Caki2 (cell line): ENCODE measurements at places on chromosomes 4 and X.

GRCh38 chr4:114263233-114263632, 283.8 kb upstream of the ARSJ start:
- peak; percentile 51 for DNase-seq

- DNase-seq = no peak
Observed at GRCh38 chrX:115266300-115266699, 23.2 kb upstream of the LUZP4 start.

DNA sequence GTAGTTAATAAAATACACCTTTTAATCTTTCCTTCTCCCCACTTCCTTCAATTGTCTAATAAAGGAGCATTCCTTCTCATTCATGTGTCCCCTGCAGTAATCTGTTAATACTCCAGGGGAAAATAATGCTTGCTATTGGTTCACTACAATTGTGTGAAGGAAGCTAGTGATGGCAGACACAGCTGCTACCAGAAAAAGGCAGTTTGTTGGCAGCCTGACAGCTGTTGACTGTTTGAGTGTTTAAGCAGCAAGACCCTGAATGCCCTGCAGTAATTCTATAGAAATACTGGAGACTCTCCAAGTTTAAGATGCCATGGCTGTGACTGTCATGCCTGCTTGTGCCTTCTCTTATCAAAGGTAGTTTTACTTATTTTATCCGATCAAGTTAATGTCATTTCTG, 359.5 kb downstream of the C4orf33 start:
- DNase-seq = no peak

DNA sequence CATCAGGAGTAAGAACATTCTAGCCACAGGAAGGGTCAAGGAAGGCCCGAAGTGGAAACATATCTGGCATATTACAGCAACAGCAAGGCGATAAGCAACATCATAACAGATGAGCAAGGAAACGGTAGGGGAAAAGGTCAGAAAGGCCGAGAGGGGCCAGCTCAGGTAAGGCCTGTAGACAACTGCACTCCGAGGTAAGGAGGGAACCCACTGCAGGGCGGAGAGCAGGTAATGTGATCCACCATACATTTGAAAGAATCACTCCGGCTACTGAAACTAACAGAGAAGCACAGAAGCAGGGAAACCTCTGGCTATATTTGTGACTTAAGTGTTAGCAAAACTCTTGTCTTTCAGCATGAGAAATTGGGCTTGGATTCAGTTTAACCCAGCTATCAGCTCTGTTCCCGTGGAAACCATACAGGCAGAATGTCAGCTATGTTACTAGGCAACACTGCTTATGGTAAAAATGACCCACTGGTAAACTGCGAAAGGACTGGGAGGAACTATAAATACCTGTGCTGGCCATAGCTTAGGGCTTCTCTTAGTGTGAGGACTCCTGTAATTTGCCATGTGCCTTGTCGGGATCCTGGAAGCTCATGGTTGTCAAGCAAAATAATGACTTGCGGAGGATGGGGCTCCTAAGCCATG, 31.0 kb downstream of the FRYL start:
- DNase-seq = no peak

DNA sequence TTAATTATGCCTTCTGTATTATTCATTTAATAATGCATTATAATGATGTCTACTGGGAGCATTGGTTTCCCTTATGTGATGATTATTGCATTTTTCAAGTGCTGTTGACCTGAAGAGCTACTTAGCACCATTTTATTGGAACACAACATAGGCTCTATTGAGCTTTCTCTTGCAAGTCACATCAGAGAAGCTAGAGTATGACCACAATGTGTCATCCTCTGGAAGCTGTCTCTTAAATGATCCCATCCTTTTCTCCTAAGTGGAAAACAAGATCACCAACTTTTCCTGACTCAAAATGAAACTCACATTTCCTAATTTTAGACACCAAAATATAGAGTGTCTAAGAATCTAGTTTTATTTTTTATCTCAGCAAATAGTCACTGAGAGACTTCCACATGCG, 1451.9 kb downstream of the PCDH7 start:
- no peak for DNase-seq

DNA sequence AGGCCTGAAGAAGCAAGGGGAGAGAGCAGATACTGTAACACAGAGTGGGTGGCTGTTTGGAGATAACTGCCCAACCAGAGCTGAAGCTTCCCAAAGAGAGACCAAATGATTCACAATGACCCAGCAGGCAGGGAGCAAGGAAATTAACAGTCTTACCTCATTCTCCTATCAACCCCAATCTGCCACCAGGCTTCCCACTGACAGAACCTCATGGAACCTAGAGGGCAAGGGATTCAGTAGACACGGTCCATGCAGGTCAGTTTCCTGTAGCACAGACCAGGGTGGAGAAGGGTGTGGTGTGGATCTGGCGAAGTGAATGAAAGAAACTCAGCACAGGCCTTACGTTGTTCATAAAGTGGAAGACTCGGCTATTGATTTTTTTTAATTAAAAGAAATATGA, 60.7 kb upstream of the ALB start:
- DNase-seq = peak; percentile 24

GRCh38 chr4:87805971-87806370, 6.6 kb downstream of the IBSP start:
- DNase-seq = no peak

DNA sequence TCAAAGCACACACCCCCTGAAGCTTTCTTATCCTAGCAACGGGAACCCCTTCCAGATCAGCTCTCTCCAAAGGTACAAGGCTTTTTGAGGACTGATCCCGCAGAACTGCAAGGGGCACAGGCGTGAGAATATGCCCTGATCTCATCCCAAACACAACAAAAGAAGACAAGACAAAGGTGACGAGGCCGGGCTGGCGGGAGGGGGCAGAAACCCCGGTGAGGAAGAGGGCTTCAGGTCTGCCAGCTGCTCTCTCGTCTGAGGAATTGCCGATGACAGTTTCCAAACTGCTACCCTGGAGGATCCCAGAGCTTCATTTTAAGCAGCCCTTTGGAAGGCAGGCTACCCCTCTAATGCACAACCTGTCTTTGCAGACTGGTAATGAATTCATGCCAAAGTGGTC, 3.4 kb downstream of the HCFC1 start:
- DNase-seq = no peak

DNA sequence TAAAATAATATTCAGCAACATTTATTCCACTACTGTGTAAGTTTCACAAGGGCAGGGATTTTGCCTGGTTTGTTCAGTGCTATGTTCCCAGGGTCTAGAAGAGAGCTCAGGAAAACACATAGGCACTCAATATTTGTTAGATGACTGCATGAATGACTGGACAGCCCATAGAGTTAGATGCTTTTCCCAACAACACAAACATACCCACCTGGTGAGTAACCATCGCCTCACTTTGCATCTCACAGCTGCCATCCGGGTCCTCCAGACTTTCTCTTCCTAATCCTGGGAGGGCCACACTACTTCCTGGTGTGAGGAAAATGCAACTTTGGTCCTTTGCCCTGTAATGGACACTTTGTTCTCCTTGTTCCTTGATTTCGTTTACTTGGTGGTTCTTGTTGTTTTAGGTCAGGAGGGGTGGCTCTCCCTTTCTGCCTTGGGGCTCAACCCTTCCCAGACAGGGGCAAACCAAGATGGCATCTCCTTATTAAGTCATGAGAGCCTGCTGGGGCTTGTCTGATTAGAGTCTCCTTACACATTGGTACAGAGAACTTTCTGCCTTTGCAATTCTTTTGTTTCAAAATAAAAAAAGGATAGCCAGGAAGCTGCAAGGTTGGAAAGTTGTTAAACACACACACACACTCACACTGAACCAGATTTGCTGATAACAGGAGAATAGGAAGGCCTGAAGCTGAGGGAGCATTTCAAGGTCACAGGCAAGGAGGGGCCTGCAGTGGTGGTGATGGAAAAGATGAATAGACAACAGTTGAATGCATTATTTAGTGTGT, 190.6 kb downstream of the MID1IP1 start:
- no peak for DNase-seq

- no peak for DNase-seq
Observed at GRCh38 chr4:5114950-5115349, 63.7 kb downstream of the STK32B start.

DNA sequence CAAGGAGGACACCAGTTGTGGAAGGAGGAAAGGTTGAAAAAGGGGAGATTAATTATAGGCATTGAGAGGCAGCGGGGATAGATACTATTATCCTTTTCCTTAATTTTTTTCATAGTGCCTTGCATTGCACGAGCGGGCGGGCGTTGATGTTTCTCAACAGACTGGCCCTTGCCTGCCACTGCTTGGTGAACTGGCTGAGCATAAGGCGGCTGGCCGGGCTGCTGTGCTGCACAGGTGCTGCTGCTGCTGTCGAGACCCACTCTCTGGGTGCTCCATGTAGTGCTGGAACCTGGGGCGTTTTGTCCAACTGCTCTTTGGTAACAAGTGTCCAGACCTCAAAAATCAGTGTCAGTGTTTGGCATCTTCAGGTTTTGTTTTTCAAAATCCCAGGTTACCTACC, 83.3 kb upstream of the PAQR3 start:
- no peak for DNase-seq

DNA sequence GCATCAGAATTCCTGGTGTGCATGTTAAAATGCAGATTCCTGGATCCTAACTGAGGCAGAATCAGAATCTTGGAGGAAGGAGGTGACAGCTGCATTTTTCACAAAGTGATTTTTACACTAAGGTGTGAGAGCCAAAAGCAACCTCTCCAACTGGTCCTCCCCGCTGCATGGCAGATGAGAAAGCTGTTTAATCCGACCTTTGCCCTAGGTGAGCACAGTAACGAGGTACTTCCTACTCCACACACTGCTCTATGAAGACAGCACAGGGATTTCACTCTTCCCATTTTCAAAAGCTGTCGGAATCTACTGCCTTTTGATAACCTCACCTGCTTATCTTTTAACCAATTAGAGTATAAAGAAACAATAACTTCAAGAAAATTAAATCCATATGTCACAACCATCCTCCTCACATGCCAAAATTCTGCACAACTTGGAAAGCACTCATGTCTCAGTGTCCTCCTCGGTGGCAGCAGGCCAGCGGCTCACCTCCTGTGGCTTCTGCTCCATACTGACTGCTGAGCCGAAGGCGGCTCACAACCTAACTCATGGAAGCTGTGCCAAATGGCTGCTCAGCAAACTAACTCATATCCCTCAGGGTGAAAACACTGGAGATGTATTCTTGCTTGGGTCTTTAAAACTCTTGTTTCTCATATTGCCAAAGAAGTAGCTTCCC, 3.6 kb downstream of the CASP6 start:
- no peak for DNase-seq

- no peak for DNase-seq
Observed at GRCh38 chr4:109465069-109465468, 31.5 kb downstream of the SEC24B start.

DNA sequence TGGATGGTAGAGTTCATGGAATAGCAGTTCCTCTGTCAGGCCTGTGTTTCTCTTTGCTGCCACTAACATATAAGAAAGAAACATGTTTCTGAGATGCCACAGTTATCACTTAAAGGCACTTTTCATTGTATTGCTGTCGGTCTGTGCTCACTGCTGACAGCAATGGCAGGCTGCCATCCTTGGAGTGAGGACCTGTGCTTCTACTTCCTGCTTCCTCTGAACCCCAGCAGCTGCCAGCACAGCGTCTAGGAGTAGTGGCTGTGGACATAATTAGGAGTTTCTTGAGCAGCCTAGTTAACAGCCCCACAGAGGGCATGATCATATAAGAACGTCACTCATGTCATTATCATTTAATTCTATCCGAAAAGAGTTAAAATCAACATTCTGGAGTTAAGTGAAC, 30.5 kb downstream of the F11 start:
- no peak for DNase-seq

- no peak for DNase-seq
Observed at GRCh38 chrX:134570509-134570846, 87.8 kb downstream of the PLAC1 start.

- DNase-seq = no peak
Observed at GRCh38 chr4:114025176-114025777, 45.8 kb upstream of the ARSJ start.

DNA sequence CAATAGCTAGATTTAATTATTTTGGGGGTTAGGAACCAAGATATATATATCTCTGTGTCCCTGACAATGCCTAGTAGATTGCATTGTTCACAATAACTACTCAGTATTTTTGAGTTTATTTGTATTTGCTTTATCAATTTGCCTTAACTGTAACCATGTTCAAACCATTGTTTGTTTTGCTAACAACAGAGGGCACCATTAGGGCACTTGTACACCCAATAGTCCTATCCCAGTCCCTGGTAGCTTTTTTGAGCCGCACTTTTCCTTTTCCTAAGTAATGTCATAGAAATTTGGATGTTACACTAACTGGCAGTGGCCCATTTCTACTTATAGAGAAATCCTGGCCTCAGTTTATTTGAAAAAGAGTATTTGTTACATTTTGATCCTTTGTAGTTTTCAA, 575 bp upstream of the KLHL5 start:
- no peak for DNase-seq

DNA sequence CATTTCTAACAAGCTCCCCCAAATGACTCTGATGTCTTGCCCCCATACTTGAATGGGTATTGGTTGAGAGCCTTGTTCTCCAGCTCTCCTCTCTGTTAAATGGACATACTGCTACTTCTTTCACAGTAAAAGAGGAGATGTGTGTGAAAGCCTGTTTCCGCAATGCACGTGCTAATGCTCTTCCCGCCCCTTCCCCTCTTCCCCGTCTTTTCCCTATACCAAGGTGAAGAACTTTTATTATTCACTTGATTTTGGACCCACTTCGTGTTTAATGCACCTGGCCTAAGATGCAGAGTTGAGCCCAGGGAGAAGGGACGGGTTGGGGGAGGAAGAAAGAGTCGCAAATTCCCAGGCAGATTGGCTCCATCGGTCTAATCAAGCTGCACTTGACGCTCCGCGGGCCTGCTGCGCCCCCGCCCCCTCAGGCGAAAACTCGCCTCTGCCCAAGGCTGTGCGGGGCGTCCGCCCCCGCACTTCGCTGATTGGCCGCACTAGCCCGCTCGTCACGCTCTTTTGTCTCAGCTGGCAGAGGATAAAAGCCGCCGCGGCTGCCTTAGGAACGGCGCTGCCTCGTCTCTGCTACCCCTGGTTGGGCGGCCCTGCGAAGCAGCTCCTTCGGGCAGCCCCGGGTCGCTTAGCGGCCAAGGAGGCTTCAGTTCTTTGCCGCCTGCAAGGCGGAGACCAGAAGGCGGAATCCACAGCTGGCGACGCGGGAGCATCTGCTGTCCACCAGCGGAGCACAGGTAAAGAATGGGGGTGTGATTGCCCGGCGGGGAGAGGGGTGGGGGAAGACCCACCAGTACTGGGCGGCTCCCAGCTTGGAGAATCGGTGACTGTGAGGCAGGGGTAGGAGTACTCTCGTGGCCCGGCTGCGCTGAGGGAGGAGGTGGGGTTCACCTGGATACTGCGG, at the start of gene ZCCHC12:
Gene ZCCHC12 (plus strand): TSS at position 562 of the 910 bp plus-strand sequence. CDS start 1,421 bp downstream, outside the sequence.
- DNase-seq = peak; percentile 41

GRCh38 chr4:142202404-142203332, 566.3 kb downstream of the IL15 start:
- no peak for DNase-seq

- peak; percentile 30 for DNase-seq
Observed at GRCh38 chr4:41935652-41936021, 408 bp downstream of the TMEM33 start.

- no peak for DNase-seq
Observed at GRCh38 chr4:52640808-52641565, 18.1 kb downstream of the USP46 start.

- no peak for DNase-seq
Observed at GRCh38 chr4:138275963-138276621, 33.9 kb upstream of the SLC7A11 start.

GRCh38 chr4:8691151-8691775, 98.7 kb downstream of the CPZ start:
- DNase-seq = no peak
